ENCODE measurements at places on chromosomes 5 and 9.

GRCh38 chr9:88775966-88776365, 215.3 kb upstream of the S1PR3 start:
- no peak for DNase-seq

- DNase-seq = no peak
Measured at GRCh38 chr5:150159741-150160179, 4.1 kb upstream of the PDGFRB start.

- DNase-seq = no peak
Measured at GRCh38 chr5:141864371-141865370, 13.5 kb downstream of the PCDH1 start.

GRCh38 chr5:53180538-53180937, 71.0 kb upstream of the MOCS2 start:
- DNase-seq = no peak

GRCh38 chr9:37549527-37549926, 26.7 kb downstream of the FBXO10 start:
- DNase-seq = no peak

DNA sequence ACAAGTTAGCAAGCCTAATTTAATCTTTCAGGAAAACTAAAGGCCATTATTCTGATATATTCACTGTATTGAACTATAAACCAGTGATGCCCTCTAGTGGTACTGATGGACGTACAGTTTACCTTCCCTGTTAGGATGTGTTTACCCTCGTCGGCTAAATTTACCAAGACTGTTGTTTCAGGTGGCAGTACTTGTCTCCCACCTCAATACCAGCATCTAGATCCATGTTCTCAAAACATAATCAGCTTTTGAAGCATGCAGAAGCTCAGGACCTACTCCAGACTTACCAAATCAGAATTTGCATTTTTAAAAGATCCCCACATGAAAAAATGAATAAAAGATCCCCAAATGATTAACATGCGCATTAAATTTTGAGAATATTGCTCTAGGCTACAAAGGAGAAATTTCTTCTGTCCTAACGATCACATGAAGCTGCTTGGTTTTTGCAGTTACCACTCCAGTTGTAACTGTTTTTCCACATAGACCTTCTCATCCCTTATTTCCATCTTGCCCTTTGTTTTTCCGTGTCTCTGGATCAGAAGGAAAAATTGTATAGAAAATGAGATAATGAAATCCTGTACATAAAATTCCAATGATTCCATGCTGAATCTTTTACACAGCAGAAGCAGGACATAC, 3.2 kb upstream of the BAAT start:
- DNase-seq = no peak

- DNase-seq = no peak
Measured at GRCh38 chr5:145316282-145316681, 518.9 kb downstream of the PRELID2 start.

DNA sequence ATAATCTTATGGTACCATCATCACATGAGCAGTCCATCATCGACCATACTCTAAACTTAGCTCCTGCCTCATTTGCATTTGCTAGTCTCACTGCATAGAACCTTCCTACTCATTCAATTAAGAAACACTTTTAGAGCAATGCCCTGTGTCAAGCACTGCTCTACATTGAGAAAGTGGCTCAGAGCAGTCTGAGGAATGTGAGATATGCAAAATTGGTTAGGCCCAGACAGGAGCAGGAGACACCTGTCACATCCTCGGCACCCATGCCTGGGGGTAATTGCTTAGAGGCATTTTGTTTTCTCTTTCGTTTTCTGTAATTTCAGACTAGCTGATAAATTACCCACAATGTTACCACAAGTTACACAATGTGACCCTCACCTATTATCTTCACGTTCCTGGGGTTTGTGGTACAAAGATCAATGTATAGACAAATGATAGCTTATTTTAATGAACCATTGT, 4.9 kb upstream of the RARS1 start:
- no peak for DNase-seq

GRCh38 chr5:134526483-134527155, 1.1 kb downstream of the JADE2 start:
- DNase-seq = peak; percentile 78

DNA sequence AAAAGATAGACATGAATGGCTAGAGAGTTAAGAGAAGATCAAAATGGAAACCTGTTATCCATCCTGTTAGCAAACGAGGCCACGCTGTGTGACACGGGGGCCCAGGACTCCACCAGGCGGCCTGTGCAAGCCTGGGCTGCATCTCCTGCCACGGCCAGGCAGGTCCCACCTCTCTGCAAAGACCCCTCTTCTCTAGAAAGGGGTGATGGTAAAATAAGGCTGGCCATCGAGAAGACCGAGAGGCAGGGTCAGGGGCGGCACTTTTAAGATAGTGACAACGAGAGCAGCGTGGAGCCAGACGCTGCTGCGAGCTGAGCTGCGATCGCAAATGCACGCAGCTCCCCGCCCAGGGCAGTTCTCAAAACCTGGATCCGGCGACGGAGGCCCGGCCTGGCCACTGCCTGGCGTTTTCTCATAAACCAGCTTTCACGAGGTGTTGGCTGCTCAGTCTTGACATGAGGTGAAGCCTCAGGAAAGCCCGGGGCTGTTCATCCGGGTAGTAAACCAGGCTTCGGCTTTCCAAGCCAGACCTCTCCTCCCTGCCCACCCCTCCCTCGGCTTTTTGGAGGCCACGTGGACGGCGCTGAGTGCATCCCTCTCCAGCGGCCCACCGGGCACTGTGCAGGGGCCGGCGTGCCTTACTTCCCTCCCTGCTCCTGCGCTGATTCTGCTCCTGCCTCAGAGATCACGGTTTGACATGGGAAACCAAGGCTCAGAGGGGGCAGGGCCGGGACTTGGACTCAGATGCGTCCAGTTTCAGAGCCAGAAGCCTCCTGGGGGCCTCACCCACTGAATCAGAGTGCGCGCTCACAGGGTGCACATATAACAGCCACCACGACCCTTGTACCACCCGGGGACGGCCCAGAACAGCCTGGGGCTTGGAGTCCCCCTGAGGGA, 151.6 kb upstream of the PHYKPL start:
- DNase-seq = no peak

GRCh38 chr9:136136127-136136925, 17.7 kb upstream of the TMEM250 start:
- DNase-seq = no peak
